ENCODE measurements at places on chromosomes 16 and 17.

DNA sequence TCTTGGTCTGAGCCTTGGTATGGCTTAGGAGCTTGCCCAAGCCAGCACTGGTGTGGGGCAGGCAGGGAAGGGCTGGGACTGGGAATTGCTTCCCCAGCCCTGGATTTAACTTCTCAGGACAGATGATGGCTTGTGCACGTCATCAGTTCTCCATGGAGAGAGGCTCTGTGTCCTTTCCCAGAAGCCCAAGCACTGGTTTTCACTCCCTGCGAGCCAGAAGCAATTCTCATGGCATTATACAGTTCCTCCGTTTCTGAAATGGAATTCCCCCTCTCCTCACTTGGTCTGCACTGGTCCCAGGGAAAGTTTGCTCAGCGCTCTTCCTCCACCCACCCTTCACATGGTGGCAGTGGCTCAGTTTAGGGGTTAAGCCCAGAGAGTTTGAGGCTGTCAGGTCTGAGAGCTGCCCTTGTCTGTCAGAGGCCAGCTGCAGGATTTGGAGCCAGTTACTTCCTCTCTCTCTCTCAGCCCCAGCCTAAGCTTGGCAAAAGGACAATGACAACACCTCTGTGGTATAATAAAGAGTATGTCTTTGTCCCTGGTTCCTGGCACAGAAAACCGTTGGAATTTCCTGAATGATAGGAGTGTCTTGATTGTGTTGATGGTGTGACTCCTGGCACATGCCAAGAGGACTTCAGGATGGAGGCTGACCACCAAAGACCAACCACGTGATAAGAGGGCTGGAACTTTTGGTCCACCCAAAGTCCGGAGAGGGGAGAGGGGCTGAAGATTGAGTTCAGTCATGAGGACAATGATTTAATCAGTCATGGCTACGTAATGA lies 219.6 kb upstream of the TNRC6C start:
- DNase-seq = no peak

DNA sequence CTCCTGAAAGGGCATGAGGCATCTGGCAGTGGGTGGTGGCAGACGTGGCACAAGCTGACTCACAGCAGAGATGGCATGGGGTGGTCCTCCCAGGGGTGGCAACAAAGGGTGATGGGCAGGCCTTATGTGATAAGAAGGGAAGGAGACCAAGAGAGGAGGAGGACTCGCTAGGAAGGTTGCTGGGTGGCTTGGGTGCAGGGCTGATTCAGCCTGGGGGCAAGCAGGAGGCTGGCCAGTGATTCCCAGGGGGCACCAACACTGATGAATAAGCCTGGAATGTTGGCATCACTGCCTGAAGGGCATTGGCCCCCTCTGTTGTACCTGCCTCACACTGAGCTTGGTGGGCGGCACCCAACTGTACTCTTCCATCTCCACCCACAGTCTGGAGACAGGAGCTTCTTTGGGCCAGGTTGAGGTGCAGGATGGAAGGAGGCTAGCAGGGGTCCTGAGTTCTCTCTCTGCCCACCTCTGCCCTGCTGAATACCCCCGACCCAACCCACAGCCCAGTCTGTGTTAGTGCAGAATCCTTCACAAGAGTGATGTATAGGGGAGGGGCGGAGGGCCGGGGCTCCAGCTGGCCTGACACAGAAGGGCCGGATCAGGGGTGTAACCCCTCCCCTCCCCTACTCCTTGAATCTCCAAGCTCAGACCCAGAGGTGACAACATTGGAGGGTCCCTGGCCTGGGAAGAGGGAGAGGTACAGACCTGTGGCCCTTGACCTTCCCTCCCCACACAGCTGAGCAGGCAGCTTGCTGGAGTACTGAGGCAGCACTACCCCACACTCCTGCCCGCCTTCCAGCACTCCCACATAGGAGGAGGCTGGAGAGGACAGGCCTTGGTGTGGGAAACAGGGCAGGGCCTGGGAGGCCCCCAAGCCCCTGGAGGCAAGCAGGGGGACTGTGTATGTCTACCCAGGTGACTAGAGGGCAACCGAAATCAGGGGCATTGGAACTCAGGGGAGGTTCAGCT lies 2.6 kb downstream of the STAC2 start:
- no peak for DNase-seq

- no peak for DNase-seq
Measured at GRCh38 chr17:10574324-10574723, 24.9 kb upstream of the MYH2 start.

- no peak for DNase-seq
Measured at GRCh38 chr16:25413975-25414374, 156.3 kb upstream of the ZKSCAN2 start.

DNA sequence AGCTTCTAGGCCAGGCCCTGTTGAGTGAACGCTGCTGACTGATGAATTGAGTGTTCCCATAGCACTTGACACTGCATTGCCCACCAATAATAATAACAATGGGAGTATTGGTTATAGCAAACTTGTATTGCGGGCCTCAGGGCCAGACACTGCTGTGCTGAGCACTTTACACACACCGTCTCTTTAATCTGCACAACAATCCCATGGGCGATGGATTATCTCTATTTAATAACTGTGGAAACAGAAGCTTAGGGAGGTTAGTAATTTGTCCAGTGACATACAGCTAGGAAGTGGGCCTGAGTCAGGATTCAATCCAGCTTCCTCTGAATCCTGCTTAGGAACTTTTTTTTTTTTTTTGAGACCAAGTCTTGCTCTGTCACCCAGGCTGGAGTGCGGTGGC lies 11.2 kb downstream of the ARHGAP23 start:
- no peak for DNase-seq

GRCh38 chr16:19113577-19114358 lies at the start of gene ITPRIPL2:
TSS of gene ITPRIPL2 (plus strand) at chr16:19113964. CDS start at chr16:19114462, 498 bp downstream.
- peak; percentile 55 for DNase-seq

GRCh38 chr17:30992551-30992950 lies 21.7 kb downstream of the RNF135 start:
- no peak for DNase-seq

- DNase-seq = no peak
Measured at GRCh38 chr16:73890186-73891128, 406.2 kb upstream of the PSMD7 start.

DNA sequence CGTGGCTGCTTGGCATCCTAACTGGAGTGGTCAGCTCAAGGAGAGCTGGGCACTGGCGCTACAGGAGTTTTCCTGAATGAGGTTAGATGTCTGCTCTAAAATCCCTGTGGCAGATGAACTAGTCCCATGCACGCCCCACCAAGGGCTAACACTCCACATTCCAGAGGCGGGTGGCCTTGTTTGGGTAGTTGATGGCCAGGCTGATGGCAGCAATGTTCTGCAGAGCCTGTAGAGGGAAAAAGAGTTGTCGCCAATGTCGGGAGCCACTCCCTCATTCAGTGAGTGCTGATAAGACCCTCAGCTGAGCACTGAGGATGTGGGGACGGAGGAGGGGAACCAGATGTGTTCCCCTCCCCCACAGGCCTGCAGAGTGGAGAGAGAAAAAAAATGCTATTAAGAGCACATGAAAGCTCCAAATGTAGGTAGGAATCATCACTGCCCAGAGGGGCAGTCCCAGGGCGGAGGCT lies 42.5 kb upstream of the ATP2A3 start:
- no peak for DNase-seq

DNA sequence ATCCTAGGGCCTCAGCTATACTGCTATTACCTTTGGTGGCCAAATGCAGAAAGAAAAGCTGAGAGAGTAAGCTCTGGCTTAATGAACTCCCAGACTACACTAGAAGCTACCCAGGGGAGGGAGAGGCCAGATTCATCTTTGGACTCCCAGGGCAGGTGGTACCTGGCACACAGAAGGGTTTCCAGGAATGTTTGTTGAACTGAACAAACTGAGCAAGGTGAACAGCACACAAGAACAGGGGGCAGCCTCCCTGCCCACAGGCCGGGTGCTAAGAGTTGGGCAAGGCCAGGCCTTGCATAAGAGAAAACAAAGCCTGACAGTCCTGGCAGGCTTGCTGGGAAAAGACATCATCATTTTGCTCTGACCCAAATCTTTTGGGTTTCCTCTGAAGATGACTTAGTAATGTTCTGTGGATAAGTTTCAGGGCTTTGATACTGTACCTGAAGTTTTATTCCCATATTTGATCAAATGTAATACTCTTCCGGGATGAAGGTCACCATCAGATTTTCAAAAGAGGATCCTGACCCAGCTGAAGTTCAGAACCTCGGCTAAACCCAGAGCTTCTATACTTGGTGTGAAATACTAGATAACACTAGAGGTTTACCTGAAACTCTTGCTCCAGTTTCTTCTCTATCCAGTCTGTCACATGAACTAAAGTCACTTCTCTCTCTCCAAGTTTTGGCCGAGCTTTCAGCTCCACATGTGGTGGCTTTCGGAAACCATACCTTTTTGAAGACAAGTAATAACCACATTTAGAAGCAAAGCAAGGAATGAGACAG lies 20.5 kb upstream of the ERN1 start:
- DNase-seq = peak; percentile 27

- no peak for DNase-seq
Measured at GRCh38 chr16:8373676-8374431, 216.5 kb downstream of the TMEM114 start.

GRCh38 chr16:20987049-20987448 lies 86.5 kb downstream of the LYRM1 start:
- no peak for DNase-seq

- DNase-seq = no peak
Measured at GRCh38 chr17:75135452-75135851, 3.9 kb upstream of the NT5C start.

DNA sequence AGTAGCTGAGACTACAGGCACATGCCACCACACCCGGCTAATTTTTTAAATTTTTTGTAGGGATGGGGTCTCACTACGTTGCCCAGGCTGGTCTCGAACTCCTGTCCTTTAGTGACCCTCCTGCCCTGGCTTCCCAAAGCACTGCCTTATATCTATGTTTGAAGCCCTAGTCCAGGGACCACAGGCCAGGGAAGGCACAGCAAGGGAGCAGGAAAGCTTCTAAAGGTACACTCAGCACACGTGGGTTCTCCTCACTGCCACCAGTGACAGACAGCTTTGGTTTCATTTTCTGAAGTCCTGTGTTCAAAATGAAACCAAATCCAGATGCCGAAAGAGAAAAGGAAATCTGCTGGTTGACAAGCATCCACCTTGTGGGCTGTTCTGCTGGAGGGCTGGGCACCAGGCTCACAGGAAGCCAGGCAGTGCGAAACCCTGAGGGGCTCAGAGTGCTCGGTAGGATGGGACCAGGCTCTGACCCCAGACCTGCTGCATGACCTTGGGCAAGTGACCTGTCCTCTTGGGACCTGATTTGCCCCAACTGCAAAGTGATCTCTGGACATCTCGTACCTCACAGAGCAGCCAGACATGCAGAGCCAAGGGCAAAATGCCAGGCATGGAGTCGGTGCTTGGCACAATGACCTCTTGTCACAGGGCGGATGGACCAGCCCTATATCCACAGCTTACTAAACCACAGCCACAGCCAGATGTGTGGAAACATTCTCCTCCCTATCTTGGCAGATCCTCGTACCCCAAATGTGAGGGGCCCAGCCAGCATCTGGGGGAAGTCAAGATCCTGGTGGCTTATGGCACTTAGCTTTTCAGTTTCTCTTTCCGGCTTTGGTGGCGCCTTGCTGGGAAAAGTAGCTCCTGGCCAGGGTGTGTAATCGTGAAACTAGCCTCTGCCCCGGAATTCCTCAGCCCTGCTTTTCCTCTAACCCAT lies 2.8 kb upstream of the SOCS1 start:
- peak; percentile 20 for DNase-seq

- no peak for DNase-seq
Measured at GRCh38 chr17:65780111-65780510, 218.7 kb upstream of the AXIN2 start.

DNA sequence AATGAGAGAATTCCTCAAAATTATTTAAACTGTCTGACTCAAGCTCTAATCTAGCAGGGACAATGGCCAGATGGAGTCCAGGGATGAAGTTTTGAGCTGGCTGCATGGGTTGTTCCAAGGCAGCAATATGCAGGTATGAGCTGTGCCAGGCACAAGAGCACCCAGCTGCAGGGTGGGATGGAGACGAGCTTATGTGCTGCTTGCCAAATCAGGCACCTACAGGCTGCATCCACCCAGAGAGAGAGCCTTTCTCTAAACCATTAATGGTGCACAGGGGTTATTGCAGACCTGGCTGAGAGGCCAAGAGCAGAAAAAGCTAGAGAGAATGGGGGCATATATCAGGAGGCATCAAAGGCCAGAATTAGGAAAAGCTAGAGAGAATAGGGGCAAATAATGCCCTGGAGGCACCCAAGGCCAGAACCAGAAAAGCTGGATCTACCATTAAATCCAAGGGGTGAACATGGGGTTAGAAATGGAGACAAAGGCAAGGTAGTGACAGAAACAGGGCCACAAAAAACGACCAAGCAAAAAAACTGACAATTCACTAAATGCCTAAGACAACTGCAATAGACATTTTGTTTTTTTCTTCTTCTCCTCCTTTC lies 11.0 kb downstream of the KRT33A start:
- DNase-seq = no peak

- no peak for DNase-seq
Measured at GRCh38 chr16:84559311-84559932, 55.0 kb upstream of the MEAK7 start.

GRCh38 chr17:74089869-74090464 lies 113.5 kb upstream of the RPL38 start:
- peak; percentile 21 for DNase-seq

GRCh38 chr16:2919511-2920255 lies 8.0 kb downstream of the FLYWCH1 start:
- peak; percentile 42 for DNase-seq

GRCh38 chr16:56399486-56399885 lies 25.9 kb downstream of the AMFR start:
- no peak for DNase-seq

GRCh38 chr17:18968345-18968744 lies 16.4 kb downstream of the SLC5A10 start:
- DNase-seq = no peak

DNA sequence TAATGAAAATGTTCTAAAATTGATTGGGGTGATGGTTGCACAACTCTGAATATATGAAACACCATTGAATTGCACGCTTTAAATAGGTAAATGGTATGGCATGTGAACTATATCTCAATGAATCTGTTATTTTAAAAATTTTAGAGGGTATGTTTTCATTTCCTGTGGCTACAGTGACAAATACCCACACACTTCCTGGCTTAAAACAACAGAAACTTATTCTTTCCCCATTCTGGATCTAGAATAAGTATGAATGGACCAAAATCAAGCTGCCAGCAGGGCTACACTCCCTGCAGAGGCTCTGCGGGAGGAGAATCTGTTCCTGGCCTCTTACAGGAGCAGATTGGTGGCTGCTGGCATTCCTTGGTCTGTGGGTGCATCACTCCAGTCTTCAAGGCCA lies 11.3 kb upstream of the PECAM1 start:
- no peak for DNase-seq

- no peak for DNase-seq
Measured at GRCh38 chr17:72033334-72033733, 87.5 kb upstream of the SOX9 start.

Data from CD14-positive monocyte (primary cell).